ENCODE measurements at places on chromosomes 1 and 21.

DNA sequence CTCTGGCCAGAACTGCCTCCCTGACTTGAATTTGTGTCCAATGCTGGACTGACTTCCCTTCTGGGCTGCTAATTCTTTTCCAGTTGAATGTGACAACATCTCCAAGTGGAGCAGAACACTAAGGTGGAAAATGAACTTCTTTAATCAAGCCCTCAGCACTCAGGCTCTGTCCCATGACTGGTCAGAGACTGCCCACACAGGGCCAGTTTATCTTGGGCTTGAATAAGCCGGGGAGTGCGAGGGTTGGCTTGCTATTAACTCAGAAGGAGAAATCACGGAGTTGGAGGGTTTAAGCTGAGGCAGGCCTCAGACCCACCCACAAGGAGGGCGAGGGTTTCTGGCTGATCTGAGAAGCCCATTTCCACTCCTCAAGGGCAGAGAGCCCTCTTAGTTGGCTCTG lies 12.4 kb downstream of the KCNA10 start:
- no peak for DNase-seq

GRCh38 chr1:106554294-106554693 lies 502.2 kb upstream of the PRMT6 start:
- DNase-seq, result no peak

DNA sequence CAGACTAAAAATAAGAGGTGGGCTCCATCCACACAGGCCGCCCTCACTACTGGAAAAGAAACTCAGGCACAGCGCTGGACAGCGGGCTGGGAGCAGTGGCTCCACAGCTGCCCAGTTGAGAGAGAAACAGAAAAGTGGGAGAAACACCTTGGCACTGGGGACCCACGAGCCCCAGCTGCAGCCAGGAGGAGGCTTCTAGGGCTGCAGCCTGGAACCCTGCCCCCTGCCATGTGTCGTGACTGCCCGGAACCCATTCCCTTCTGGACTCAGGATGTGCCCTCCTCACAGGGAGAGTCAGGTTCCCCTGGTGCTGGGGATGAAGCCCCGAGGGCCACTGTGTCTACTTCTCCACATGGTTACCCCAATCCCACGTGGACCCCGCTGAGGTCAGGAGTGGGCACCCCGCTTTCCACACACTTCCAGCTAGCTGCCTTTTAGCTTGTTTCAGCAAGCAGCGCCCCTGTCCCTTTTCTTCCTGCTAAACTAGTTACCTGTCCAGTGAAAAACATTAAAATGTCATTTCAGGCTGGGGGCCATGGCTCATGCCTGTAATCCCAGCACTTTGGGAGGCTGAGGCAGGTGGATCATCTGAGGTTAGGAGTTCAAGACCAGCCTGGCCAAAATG lies 35.9 kb downstream of the PARP1 start:
- DNase-seq, result no peak

DNA sequence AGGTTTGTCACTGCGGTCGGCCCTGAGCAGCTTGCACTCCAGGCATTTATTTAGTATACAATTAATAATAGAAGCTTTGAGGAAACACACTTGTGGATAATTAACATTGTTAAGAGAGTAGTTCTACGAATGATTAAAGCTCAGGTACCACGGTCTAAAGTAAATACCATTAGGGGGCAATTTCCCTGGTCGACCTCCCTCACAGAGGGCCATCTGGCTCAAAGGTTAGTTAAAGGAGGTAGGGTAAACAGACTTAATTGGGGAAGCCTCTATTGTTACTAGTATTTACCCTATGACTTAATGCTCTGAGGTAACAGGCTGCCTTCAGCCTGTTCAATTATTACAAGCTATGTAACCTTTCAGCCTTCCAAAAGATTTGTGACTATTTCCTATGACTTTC lies 122.3 kb upstream of the SLC44A3 start:
- no peak for DNase-seq

DNA sequence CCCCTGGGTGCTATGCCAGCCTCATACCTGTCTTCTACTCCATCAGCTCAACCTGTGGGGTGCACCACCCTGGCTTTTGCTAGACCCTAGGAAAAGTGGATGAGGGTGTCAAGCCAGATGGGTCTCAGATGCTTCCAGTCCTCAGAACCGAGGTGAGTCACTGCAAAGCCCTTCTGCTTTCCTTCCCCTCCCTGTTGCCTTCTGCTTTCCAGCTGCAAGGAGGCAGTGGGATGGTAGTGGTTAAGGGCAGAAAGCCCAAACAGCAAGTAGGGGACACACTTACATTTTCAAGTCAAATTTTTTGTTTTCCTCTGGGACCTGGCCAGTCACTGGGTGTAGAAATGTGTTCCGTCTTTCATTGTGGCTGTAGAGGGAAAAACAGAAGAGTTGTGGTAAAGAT lies 60.7 kb upstream of the GOLT1A start:
- DNase-seq, result no peak

GRCh38 chr1:166692346-166692745 lies 146.9 kb upstream of the POGK start:
- no peak for DNase-seq

- DNase-seq, result no peak
These were observed 91.6 kb upstream of the TTC39A start for GRCh38 chr1:51421964-51422363.

- DNase-seq, result no peak
These were observed 5.1 kb upstream of the NAV1 start for GRCh38 chr1:201533836-201534235.

DNA sequence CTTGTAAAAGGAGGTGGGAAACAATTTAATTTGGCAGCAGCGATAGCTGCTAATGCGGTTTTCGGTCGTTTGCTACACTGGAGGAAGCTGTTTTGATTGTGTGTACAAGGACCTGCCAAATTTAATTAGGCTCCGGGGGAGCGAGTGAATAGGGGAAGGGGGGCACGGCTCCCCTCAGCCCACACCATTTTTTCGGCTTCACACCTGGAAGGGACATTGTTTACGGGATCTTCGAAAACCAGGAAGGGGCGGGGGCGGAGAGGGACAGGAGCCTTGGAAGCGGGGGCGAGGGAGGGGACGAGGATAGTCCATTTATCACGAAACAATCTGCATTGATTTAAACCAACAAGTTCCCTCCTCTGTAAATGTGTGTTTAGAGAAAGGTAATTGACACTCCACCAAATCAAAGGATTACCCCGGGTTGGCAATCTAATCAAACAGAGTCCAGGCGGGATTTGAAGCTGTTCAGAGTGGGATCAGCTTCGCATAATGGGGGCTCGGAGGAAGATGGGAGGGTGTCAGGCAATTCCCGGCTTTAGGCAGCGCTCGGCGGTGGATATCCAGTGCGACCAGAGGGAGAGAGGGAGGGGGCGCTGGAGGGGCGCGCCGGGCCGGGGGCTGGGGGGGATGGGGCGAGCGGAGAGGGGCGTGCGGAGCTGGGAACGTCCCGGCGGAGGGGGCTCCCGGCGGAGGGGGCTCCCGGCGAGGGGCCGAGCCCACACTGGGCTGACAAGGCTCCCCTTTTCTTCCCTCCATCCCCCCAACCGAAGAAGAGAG lies 9.8 kb downstream of the PAX7 start:
- DNase-seq, result no peak

- DNase-seq, result no peak
These were observed 83.5 kb upstream of the CLDN14 start for GRCh38 chr21:36563341-36563926.

- DNase-seq, result no peak
These were observed 45.5 kb downstream of the DHRS3 start for GRCh38 chr1:12572522-12572921.

DNA sequence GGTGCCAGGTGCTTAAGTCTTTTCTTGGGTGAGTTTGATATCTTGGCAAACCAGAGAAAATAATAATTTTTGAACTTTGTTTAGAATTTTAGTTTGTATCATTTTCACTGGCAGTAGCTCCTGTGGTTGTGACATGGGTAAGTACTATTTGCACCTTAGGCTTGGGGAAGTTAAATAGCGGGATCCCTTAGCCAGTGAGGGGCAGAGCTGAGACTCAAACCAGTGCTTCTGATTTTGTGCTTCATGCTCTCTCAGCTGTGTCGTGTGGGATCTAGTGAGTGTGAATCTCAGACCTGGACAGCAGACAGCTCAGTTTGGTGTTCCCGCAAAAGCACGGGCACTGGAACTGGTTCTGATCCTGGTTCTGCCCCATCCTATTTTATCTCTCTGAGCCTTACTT lies 9.6 kb downstream of the PRCC start:
- no peak for DNase-seq

- DNase-seq, result peak; percentile 21
These were observed at the start of gene NIBAN1 for GRCh38 chr1:184974056-184974836. TSS of gene NIBAN1 (minus strand) at chr1:184974508. CDS start at chr1:184974356, 152 bp downstream.

DNA sequence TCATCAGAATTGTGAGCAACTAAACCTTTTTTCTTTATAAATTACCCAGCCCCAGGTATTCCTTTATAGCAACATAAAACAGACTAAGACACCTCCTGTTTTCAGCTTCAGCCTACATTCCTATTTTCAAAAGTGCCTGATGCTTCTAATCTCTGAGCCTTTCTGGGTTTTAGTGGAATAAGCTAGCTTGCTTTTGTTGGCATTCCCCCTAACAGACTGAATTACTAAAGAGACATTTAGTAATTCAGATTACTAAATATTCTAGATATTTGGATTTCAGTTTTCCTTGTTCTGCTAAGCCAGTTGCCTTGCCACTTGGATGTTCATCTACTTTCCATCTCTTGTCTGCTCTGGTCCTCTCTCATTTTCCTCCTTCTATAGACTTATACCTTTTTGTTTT lies 10.5 kb upstream of the GNG12 start:
- no peak for DNase-seq

DNA sequence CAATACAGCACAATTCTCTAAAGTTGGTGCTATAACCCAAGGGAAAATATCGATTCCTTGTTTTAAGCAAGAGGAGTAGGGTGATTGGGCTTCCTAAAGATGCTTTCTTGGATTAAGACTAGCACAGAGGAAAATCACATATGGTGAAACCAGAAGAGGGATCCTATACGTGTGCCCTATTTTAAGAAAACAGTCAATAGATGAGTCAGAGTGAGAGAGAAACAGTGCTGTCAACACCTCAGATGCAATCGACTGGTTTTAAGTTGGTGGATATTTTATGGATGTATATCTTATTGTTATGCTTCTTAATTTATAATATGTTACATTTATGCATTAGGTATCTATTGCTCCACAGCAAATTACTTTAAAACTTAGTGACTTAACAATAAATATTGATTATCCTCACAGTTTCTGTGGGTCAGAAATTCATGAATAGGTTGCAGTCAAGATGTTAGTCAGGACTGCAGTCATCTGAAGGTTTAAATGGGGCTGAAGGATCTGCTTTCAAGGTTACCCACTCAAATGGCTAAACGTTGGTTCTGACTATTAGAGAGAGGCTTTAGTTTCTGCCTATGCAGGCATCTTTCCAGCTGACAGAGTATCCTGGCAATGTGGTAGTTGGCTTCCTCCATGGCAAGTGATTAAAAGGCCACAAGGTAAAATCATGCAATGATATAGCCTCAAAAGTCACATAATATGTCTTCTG lies 61.6 kb upstream of the DEPDC1 start:
- no peak for DNase-seq

DNA sequence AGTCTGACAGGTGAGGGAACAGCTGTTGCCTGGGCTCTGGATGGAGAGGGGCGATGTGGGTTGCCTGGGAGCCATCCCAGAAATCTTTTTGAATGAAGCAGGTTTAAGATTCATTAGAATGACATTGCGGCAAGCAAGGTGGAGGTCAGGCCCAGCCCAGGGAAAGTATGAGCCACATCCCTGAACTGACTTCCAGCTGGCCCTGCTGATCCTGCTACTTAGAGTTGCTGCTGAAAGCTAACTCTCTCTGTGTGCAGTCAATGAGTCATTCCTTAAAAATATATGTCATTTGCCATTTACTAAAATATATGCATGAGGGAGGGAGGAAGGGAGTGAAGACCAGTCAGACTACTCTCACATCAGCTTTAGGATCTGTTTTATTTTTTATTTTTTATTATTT lies 54.3 kb upstream of the RAB3GAP2 start:
- no peak for DNase-seq

- DNase-seq, result no peak
These were observed 7.9 kb upstream of the EDN2 start for GRCh38 chr1:41492341-41492848.

- DNase-seq, result no peak
These were observed 248.0 kb upstream of the FOXD3 start for GRCh38 chr1:63074321-63074720.

DNA sequence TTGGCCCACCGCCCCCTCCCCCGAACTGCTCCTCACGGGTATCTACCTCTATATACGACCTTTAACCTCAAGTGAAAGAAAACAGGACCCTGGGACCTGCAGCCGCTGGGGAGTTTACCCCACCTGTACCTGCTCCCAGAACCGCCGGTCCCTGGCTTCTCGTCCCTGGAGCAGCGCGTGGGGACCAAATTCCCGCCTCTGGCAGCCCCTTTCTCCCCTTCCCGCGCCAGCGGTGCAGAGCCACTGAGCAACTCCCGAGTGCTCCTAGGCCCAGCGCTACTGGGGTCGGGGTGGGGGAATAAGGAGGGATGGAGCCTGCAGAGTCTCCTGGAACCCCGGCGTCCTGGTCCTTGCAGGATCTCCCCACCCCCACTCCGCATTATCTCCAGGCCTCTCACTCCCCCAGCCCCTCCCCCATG lies 1.6 kb downstream of the SYT6 start:
- DNase-seq, result no peak

DNA sequence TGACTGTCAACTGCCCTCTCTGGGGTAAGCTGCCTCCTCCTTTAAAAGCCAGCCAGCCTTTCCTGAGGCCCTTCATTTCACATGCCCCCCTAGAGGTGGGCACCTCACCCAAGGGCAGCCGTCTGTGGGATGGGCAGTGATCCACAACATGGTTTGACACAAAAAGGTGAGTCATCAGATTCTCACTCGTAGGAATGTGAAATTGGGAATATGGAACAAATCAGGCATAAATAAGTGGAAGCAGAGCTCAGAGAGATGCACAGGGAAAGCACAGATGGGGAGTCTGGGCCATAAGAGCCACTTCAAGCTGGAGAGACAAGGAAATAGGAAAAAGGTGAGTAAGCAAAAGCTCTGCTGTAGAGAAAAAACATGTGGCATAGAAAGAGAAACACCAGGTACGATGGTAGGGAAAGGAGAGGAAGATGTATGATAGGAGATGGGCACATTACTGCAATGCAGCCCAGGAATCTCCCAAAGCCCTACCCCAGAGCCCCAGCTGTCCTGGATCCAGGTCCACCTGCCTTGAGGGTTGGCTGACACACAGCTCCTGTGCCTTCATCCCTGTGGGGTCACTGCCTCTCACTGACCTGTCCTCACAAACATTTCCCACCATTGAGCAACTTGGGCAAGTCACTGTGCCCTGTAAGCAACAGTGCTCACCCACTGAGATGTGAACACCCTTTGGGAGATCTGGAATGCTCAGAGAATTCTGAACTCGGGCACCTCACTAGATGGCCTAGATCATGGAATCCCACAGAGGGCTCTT lies 86.6 kb downstream of the ASTN1 start:
- DNase-seq, result no peak
